ENCODE measurements at places on chromosomes 3 and 15. TPM values are rescaled to one million over a fixed set of nuclear protein-coding genes. Genes with fewer than 3 reads are reported as not detected.

Gene CMC1
- 17.8 TPM for total RNA-seq

Gene CCR8
- not detected for total RNA-seq

Gene ITIH4
- 8.5 TPM for total RNA-seq

Gene CCR3
- not detected for total RNA-seq

Gene SH3BP5
- 72.0 TPM for total RNA-seq

Gene DUOX2
- total RNA-seq: under 0.01 TPM

Gene FRMD5
- 1.0 TPM for total RNA-seq

Gene UACA
- 45.6 TPM for total RNA-seq

Gene SCG3
- not detected for total RNA-seq

Gene FBXL22
- total RNA-seq: 20.2 TPM

Gene BCL2A1
- 1.3 TPM for total RNA-seq

Gene PPARG
- total RNA-seq: 29.1 TPM

Data from uterus (tissue), 4 donors.